Foreskin melanocyte (primary cell): ENCODE measurements at places on chromosomes 1 and 21.

DNA sequence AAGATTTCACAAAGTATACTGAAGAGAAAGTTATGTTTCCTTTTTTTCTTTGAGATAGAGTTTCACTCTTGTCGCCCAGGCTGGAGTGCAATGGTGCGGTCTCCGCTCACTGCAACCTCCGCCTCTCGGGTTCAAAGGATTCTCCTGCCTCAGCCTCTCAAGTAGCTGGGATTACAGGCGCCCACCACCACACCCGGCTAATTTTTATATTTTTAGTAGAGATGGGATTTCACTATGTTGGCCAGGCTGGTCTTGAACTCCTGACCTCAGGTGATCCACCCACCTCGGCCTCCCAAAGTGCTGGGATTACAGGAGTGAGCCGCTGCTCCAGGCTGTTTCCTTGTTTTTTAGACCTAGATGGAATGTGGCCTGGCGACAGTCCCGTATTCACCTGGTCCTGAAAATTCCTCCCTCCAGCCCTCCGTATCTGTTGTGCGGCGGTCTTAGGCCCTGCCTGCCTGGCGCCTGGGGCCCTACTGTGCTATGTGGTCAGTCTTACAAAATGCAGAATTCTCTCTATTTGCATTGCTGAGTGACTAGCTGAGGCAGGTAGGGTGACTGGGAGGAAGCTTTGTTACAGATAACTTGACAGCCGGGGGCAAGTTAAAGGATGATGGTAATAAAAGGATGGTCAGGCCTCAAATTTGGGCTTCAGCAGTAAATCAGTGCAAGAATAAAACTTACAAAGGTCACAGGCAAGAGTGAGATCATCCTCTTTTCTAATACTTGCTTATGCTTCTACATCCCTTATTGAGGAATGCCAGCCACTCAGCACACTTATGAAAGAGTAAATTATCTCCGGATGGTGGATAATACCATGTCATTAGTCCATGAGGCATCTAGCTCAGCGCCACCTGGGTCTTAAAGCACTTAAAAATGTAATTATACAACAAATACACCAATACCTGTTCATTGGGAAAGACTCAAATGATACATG, 30.3 kb downstream of the PARK7 start:
- DNase-seq, result no peak

- DNase-seq, result no peak
Measured at GRCh38 chr1:221602830-221603229, 139.1 kb downstream of the DUSP10 start.

DNA sequence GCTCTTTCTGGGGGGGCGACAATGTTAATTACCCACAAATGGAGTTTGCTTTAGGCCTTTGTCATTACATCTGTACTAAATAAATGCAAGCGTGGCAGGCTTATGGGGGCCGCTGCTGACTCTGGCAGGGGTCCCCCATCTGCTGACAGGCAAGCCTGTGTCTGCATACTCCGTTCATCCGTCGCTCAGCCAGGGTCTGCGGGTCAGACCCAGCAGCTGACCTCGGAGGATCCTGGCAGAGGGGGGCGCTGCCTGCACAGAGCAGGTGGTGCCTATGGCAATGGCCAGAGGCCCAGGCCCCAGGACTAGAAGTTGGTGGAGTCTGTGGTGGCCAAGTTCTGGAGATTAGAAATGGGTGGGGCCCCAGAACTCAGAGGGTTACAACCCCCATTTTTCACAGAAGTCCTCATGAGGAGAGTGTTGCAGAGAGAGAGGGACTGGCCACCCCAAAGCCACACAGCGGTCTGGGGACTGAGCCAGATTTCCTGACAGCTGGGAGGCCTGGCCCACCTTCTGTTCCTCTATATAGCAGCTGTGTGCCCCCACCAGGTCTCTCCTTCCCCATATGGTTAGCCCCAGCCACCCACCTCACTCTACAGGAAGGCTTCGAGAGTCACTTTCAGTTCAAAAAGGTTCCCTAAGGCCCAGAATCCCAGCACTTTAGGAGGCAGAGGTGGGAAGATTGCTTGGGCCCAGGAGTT, 31.0 kb downstream of the TTC39A start:
- no peak for DNase-seq

DNA sequence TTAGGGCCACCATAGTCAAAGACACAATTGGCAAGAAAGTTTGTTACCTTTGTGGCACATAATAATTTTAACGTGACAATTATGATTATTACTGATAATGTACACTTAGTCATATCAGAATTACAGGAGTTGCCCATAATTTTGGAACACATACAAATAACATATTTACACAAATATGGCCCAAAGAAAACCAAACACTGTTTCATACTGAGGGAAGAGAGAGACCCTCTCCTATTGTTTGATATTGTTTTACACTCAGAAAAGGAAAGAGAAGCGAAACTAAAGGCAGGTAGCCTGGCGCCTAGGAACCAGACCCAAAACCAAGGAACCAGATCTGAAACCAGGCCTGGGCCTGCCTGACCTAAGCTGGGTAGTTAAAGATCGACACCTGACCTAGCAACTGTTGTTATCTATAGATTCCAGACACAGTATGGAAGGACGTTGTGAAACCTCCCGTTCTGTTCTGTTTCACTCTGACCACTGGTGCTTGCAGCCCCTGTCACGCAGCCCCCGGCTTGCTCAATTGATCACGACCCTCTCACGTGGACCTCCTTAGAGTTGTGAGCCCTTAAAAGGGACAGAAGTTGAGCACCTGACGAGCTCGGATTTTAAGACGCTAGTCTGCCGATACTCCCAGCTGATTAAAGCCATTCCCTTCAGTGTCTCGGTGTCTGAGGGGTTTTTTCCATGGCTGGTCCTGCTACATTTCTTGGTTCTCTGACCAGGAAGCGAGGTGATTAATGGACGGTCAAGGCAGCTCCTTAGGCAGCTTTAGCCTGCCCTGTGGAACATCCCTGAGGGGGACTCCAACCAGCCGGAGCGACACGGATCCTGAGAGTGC, 27.9 kb downstream of the C1orf115 start:
- DNase-seq, result no peak

DNA sequence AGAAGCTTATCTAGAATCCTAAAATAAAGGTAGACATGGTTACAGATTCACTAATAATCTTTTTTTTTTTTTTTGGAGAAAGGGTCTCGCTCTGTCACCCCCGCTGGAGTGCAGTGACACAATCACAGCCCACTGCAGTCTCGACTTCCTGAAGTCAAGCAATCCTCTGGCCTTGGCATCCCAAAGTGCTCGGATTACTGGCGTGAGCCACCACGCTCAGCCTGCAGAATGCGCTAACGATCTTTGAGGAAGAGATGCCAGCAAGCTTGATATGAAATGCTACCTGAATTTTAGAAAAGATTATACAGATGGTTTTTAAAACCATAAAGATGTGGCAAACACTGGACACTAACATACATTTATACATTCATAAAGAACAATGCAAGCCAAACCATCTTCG, 4.1 kb upstream of the GNPAT start:
- no peak for DNase-seq

- DNase-seq, result no peak
Measured at GRCh38 chr1:155123801-155124200, 3.9 kb upstream of the EFNA1 start.

GRCh38 chr1:113451710-113452109, 61.4 kb downstream of the MAGI3 start:
- no peak for DNase-seq

DNA sequence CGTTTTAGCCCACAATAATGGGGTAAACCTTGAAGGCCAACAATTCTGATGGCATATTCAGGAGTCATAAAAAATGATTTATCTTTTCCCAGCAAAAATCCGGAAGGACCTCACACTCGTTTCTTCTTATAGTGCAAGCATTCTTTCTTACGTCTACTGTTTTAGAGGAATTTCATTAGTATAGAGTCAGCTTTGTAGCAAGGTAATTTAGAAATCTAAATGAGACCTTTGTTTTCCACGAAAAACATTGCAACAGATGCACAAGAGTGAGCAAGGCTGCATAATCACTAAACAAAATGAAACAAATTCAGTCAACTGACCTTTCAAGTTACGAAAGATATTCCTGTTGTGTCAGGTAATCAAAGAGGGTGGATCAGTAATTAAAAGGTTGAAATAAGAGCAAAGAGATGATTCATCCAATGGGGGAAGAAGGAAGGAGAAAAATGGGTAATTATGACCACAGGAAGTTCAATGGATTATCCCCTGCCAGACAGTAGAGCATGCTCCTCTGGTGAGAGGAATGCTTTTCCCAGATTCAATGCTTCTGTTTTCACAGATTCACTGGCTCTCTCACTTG, 560 bp upstream of the CSDE1 start:
- DNase-seq, result peak; percentile 25

DNA sequence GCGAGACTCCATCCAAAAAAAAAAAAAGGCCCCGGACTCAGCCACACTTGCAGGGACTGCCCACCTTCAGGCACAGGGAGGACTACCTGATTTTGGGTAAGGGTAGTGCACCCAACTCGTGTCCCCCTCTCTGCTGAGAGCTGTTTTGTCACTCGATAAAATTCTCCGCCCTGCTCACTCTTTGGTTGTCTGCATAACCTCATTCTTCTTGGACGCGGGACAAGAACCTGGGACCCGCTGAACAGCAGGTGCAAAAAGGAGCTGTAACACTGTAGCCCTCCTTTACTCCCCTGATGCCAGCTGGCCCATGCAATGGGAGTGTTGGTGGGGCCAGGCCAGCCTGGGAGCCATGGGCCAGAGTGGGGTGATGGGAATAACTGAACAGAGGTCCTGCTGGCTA, 10.6 kb downstream of the S100B start:
- DNase-seq, result no peak

DNA sequence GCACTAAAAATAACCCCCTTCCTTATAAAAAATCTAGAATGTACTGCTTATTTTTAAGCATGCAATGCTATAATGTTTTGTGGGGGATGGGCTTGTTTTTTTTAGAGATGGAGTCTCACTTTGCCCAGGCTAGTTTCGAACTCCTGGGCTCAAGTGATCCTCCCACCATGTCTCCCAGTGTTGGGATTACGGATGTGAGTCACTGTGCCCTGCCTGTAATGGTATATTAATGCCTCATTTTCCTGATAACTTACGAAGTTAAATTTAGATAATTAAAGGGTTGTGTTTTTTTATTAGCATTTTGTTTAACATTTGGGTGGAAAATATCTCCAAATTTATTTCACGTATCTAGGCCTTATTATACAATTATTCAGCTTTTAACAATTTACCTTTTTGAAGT, 6.5 kb downstream of the RNF11 start:
- no peak for DNase-seq

DNA sequence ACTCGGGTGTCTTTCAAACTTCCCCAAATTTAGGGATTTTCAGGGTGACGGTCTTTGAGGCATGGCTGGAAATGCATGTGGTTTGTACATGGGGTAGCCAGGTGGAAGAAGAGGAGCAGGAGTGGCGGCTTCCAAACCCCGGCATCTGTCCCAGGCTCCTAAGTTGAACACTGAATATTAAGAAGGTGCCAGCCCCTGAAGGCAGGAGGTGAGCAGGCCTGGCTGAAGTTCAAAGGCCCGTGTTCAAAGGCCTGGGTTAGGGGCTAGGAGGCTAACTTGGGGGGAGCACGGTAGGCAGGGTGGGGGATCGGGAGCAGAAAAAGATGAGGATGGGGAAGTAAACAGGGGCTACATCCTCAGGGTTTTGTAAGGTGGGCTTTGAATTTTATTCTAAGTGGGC, 42.8 kb downstream of the ELK4 start:
- DNase-seq, result no peak

- no peak for DNase-seq
Measured at GRCh38 chr1:15014516-15014915, 139.0 kb upstream of the TMEM51 start.

- DNase-seq, result no peak
Measured at GRCh38 chr1:200684015-200684414, 14.3 kb upstream of the DDX59 start.

GRCh38 chr1:10059342-10059718, 26.6 kb downstream of the UBE4B start:
- no peak for DNase-seq

GRCh38 chr1:209675565-209676154, 448 bp downstream of the G0S2 start:
- DNase-seq, result peak; percentile 14

GRCh38 chr1:43932786-43933385, 715 bp upstream of the ARTN start:
- DNase-seq, result no peak

- no peak for DNase-seq
Measured at GRCh38 chr1:36089393-36090121, 865 bp downstream of the ADPRS start.

DNA sequence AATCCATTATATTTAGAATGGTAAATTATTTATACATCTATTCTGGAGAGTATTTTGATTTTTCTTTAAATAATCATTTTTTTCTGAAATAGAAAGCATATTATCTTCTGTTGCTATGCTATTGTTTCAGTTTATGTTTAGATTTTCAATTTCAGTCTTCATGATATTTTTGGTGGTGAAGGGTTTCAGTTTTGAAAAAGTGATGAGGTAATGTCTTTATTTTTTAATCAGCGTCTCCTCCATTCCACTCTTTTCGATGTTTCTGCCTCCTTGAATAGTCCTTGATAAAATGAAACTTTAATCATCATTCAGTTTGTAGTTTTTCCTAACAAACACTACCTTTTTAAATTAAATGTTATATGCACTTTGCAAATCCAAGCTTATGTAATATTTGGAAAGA, 428.6 kb downstream of the PTPRC start:
- no peak for DNase-seq

DNA sequence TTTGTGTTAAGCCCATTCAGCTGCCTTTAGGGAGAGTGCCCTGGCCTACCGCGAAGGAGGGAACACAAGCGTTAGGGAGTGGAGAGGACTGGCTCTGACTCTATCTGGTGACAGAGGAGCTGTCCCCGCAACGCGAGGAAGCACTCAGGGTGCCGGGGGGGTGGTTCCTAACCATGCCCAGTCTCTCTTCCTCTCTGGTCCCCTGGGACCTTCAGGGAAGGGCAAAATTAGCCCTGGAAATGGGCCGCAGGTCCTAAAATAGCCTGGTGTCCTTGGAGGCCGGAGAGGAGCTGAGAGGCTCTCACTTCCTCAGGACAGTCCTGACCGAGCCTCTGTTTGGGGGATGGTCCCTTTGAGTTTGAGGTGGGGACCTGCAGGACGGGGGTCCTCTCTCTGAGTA, 5.8 kb downstream of the SLC45A1 start:
- DNase-seq, result no peak

DNA sequence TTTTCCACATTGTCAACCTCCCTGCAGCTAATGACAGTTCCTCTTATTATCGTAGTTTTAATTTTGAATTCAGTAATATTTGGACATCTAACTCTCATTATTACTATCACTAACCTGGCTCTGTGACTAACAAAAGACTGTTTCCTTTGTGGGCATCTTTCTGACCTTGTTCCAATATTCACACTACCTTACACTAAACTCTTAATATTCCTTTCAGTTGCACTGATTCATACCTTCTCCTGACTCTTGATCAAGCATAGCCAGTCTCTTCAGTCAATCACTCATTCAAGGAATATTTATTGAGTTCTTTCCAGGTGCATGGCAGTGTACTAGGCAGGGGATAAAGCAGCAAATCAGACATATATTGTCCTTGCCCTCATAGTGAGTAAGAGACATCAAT, 7.8 kb upstream of the CTNNBIP1 start:
- no peak for DNase-seq

GRCh38 chr21:40383951-40384350, 463.0 kb downstream of the DSCAM start:
- DNase-seq, result no peak

- no peak for DNase-seq
Measured at GRCh38 chr1:89286549-89287180, 14.0 kb upstream of the GBP5 start.

- DNase-seq, result no peak
Measured at GRCh38 chr21:23861911-23862504, 1745.3 kb downstream of the MRPL39 start.
